ENCODE measurements at places on chromosomes 2 and 18. TPM values are rescaled to one million over a fixed set of nuclear protein-coding genes. Genes with fewer than 3 reads are reported as not detected.

The TSPYL6 gene
- not detected for total RNA-seq

The GPR45 gene
- total RNA-seq, result not detected

The MPP4 gene
- total RNA-seq, result 0.06 TPM

The SPHKAP gene
- total RNA-seq, result 0.01 TPM

The TBR1 gene
- 0.01 TPM for total RNA-seq

The INO80D gene
- total RNA-seq, result 2.3 TPM

The ANKRD53 gene
- 0.28 TPM for total RNA-seq

The MYO3B gene
- total RNA-seq, result not detected

The RAX gene
- not detected for total RNA-seq

The KIAA2012 gene
- not detected for total RNA-seq

The VWC2L gene
- not detected for total RNA-seq

The ERBB4 gene
- total RNA-seq, result not detected
